ENCODE measurements at places on chromosomes 11 and 22.

DNA sequence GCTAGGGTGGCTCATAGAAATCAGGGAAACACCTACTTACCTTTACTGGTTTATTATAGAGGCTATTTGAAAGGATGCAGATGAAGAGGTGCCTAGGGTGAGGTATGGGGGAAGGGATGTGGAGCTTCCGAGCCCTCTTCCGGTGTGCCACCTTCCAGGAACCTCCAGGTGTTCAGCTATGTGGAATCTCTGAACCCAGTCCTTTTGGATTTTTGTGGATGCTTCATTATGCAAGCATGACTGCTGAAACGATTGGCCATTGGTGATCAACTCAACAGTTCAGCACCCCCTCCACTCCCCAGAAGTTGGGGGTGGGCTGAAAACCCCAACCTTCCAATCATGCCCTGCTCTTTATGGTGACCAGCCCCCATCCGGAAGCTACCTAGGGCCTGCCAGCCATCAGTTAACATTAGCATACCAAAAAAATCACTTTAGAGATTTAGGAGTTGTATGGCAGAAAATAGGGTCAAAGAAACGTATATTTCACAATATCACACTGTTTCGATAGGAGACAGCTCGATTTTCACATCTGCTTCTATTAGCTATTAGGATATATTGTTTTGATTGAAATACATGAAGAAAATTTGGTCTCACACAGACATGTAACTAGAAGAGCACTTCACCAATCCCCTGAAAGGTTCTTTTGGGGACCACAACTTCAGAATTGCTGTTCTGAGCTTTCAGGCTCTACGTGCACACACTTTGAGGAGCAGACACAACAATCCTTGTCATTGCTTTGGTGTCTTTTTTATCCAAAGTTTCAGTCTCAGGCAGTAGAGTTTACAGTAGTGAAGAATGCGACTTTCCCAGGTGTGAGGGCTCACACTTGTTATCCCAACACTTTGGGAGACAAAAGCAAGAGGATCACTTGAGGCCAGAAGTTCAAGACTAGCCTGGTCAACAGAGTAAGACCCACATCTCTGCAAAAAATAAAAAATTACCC is 3.3 kb upstream of the POLR2G start:
- no peak for DNase-seq

DNA sequence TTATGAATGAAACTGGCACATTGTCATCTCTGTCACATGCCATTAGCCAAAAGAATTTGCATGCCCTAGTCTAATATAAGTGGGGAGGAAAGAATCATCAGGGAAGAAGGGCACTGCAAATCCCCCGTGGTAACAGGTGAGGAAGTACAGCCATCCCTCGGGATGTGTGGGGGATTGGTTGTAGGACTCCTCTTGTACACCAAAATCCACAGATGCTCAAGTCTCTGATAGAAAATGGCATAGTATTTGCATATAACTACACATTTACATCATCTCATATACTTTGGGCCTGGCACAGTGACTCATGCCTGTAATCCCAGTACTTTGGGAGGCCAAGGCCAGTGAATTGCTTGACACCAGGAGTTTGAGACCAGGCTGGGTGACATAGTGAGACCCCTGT is 109.7 kb downstream of the HIPK3 start:
- no peak for DNase-seq

DNA sequence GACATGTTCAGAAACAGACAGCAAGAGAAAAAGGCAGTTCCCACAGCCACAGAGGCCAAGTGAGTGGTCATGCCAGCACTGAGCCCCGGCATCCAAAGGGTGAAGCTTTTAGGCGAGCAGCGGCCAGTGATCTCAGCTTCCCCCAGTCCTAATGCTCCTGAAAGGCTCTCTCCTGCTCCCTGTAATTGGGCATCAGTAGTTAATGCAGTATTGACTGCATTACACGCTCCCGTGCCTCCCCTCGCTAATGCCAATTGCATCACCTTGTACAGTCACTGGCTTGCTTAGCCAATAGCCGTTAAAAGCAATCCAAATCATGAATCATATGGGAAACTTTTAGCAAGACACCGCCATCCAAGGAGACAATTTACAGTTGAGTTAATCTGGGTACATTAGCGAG is 4.9 kb downstream of the LMO1 start:
- DNase-seq: no peak

GRCh38 chr11:69297787-69298266 is 3.9 kb downstream of the MYEOV start:
- no peak for DNase-seq

DNA sequence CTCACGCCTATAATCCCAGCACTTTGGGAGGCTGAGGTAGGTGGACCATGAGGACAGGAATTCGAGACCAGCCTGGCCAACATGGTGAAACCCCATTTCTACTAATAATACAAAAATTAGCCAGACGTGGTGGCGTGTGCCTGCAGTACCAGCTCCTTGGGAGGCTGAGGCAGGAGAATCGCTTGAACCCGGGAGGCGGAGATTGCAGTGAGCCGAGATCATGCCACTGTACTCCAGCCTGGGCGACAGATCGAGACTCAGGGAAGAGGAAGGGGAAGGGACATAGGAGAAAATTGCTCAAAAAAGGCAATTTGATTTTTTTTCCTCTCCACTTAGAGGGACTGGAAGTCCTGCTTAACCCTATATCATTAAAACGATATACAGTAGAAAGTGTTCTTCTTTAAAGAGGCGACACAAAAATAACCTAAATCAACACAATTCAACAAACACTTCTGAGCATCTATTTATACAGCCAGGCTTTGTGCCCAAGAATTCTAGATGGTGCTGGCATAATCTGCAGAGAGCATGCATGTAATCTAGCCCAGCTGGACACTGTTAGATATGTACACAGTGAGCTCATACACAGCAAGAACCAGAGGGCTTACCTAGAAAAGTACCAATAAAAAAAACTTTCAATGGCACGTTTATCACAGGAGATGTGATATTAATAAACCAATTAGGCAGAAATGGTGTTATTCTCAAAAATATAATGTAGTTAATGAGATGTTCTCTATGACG is 20.9 kb upstream of the DENND5A start:
- no peak for DNase-seq

DNA sequence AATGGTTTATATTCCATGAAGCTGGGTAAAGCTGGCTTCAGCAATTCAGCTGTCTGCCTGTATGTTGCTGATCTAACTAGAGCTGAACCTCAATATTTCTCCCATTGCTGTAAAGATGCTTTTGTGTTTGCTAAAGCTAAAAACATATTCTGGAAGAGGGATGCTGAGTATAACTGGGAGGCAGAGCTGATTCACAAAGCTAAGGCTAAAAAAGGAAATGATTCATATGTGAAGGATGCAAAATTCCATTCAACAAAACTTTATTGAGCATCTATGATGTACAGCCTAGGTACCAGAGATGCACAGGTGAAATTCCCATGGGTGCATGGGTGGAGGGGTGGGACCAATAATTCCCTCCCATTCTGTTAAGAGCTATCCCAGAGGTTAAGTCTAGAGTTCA is 193.9 kb downstream of the KIF18A start:
- no peak for DNase-seq

DNA sequence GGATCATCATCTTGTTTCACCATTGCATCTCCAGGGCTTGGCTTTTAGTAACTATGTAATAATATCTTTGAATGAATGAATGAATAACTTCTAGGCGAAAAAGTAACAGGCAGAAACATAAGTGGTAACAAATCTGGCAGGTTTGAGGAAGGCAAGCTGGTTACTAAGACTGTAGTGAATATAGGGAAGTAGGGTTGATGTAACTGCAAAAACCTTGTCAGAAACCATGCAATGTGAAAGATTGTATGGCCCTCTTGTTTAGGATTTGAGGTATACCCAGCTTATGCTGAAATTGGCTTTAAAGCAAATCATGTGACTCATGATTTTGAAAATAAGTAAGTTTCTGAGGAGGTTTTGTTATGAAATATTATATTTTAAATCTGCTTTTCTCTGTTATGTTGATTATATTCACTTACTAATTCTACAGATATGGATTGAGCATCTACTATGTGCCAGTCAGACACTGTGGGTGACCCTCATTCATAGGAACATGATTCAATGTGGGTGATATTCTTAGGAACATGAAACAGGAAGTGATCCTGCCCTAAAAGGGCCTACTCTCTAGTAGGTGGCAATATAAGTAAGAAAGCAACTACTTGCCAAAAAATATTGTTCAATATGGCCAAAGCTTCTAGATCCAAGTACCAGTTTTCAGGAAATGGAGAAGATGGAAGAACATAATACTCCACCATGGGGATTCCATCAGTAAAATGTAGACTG is 115.5 kb upstream of the CCDC90B start:
- DNase-seq: no peak

- DNase-seq: no peak
Observed at GRCh38 chr22:40238425-40239344, 61.0 kb downstream of the TNRC6B start.

DNA sequence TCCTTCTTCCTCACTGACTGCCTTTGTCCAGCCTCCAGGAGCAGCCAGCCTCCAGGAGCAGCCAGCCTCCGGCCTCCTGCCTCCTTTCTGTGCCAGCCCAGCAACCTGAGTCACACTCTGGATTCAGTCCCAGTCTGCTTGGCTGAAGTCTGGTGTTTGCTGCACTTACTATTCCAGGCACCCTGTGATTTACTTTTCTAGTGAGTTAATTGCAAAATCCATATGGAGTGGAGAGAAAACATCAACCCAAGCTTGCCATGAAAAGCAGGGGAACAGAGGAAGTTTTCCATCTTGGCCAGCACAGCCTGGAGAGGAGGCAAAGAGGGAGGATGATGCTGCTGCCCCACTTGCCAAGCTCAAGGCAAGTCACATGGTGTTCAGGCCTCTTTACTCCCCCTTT is 400.5 kb downstream of the TENM4 start:
- DNase-seq: no peak

GRCh38 chr22:27754247-27754887 is 47.2 kb downstream of the MN1 start:
- no peak for DNase-seq

DNA sequence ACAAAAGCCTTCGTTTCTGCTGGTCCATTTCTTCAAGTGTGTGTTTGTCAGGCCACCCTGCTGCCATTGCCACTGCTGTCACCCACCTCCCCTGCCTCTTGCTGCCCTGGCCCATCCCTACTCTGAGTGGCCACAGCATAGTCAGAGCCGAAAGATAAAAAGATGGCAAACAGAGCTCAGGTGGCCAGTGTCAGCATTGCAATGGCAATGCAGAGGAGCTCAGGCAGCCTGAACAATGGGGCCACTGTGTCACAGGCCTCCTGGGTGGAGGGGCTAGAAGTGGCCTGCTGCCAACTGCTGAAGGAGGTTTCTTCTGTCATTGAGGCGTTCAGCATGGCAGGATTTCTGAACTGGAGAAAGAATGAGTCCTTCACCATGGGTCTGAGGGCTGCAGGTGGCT is 137.1 kb downstream of the CSNK2A3 start:
- DNase-seq: no peak
